LoVo (cell line): ENCODE measurements at places on chromosomes 7 and 10.

GRCh38 chr7:21514062-21514461 is 28.8 kb upstream of the DNAH11 start:
- no peak for DNase-seq

GRCh38 chr10:84179059-84179710 is 5.6 kb downstream of the GPR15LG start:
- no peak for DNase-seq

GRCh38 chr10:99325281-99325680 is 3.9 kb upstream of the CNNM1 start:
- DNase-seq = no peak

DNA sequence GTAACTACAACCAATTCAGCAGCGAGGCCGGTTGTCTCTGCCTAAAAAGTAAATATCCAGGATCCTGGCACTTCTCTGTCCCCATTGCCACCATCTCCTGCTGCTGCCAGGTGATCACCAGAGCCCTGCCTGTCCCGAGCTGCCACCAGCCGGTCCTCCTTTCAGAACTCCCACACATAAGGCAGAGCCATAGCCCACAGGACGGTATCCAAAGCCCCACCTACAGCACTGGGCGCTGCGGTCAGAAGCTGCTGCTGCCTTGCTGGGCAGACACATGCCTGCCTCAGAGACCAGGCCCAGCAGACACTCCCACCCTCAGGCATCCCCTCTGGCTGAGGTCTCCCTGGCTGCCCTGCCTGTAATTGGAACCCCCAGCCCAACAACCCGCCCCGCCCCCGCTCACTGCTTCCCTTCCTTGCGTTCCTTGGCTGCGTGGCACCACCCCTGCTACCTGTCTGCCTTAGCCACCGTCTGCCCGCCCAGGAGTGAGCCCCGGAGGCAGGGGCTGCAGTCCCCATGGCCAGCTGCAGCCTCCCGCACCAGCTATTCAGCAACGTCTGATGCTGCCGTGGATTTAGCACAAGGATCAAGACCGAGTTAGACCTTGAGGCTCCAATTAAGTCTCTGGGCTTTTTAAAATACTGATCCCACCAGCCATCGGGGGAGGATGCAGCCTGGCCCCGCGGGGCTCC is 100.7 kb downstream of the CYTH3 start:
- DNase-seq = no peak

DNA sequence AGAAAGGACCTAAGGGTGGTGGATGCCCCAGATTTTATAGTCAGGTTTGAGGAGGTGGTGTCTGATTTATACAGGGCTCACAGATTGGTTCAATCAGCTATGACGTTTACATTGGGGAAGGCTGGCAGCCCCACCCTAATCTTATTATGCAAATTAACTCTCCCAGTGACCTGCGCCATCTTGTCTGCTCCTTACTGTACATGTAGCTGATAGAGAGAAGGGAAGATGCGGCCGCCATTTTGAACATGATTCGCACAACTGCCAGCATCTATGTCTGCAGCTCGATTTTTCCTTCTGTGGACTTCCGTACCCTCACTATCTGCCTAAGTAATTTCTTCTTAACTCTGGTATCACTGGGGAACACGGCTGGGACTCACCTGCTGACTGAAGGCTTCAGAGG is 619.0 kb upstream of the DPP6 start:
- no peak for DNase-seq

DNA sequence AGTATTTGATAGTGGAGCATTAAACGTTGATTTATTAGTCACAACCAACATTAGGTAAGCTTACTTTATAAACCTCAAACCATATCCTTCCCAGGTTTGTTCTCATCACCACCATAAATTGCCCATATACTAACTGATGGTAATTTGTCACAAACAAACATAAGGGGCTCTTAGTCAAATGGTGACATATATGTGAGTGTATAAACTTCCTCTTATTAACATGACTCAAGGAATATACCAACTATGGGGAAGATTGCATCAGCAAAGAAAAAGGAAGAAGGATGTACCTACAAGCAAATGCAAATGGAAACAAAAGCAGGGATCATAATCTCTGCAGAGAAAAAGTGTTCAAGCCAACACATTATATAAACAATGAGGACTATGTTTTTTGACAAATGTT is 418.2 kb upstream of the AKR1E2 start:
- peak; percentile 41 for DNase-seq

- no peak for DNase-seq
Observed at GRCh38 chr10:45254892-45255291, 60.5 kb downstream of the OR13A1 start.

DNA sequence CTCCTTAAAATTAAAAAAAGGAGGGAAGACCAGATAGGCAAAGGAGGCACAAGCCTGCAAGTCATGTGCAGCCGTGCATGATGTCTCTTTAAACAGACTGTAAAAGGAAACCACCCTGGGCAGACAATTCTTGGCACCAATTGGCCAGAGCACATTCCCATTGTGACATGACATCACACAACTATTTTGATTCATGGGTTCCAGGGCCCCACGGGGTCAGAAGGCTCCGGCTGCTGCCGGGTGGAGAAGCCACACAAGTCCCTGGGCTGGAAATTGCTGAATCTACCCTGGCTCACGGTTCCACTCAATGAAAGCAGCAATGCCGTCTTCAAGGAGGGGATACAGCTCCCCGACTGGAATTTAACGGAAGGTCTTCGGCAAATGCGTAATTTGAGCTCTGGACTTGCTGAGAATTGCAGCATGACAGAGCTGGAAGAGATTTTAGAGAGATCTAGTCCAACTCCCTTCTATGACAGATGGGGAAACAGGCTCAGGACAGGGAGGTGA is 140.5 kb downstream of the PRKAG2 start:
- DNase-seq = peak; percentile 68

- DNase-seq = no peak
Observed at GRCh38 chr10:132290631-132291030, 17.1 kb downstream of the STK32C start.

DNA sequence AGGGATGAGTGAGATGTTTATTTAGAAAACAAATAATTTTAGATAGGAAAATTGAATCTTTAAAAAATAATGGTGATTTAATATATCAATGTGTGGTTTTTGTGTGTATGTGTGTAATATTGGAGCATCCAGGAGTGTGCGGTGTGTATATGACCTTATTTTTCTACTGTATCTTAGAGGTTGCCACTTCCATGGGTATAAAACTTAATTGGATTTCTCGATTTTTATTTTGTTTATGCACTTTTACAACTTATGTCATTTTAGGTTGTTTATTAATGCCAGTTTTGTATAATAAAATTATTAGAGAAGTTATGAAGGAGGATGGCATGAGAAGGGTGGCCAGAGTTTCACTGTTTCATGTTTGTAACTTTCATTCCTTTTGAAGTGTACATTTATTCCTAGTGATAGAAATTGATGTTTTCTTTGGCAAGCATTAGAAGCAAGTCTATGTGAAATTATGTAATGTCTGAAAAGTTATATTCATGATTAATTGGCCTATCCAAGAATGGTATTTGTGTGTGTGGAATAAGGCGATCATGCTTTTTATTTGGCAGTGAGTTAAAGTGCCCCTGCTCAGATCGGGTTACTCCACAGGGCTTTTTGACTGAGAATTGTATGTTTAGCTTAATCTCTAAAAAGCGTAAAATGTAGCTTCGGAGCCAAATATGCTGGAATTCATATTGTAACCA is 110.3 kb downstream of the KAT6B start:
- no peak for DNase-seq

DNA sequence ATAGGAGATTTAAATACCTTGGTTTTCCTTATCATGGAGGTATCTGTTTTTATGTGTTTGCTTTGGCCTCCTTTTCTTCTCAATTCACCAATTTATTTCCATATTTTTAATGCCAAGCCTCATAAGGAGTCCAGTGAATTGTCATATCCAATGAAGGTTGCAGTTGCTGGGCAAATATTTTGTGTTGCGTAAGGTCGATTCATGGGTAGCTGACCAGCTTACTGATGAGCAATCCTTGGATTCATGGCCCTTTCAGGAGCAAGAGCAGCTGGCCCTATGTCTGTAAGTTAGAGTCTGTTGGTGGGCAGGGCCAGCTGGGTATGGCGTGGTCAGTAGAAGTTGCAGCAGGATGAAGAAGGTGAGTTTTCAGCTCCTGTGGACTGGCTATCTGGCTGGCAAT is 182.9 kb downstream of the PFKFB3 start:
- no peak for DNase-seq

DNA sequence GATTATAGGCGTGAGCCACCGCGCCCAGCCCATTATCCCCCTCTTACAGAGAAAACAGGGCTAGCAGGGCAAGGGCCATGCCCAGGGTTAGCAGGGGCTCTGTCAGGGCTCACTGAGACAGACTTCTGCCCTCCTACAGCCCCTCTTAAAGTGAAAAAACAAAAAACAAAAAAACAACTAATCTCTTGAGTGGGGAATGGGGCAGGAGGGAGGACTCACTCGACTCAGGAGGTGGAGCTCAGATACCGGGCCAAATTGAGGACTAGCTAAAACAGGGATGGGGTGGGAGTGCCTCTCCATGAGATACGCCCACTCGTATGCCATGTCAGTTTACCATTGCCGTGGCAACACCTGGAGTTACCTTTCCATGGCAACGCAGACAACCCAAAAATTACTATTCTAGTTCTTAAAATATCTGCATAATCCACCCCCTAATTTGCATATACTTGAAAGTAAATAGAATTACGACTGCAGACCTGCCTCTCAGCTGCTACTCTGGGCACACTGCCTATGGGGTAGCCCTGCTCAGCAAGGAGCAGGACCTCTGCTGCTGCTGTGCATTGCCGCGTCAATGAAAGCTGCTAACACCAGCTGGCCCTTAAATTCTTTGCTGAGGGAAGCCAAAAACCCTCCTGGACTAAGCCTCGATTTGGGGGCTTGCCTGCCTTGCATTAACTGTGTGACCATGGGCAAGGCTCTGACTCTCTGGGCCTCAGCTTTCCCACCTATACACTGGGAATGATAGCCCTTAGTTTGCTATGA is 13.4 kb downstream of the SSC4D start:
- no peak for DNase-seq

DNA sequence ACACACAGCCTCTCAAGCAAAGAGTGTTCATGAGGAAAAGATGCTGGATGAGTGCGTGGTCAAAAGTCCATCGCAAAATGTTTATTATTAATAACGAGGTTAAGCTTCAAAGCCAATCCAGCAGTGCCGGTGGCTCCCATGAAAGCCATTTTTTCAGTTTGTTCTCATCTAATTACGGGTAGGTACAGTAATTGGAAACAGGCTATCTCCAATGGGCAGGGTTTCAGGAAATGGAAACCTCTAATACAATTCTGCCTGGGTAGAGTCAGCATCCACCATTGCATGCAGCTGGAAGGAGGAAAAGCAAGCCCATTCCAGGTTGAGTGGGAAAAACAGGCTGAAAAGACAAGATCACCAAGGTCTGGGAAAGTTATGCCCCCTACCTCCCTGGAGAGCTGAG is 57.4 kb downstream of the GPAM start:
- no peak for DNase-seq

GRCh38 chr7:80131675-80132435 is 2.8 kb upstream of the GNAI1 start:
- no peak for DNase-seq

- no peak for DNase-seq
Observed at GRCh38 chr10:43136995-43137716, 1.1 kb upstream of the CSGALNACT2 start.

DNA sequence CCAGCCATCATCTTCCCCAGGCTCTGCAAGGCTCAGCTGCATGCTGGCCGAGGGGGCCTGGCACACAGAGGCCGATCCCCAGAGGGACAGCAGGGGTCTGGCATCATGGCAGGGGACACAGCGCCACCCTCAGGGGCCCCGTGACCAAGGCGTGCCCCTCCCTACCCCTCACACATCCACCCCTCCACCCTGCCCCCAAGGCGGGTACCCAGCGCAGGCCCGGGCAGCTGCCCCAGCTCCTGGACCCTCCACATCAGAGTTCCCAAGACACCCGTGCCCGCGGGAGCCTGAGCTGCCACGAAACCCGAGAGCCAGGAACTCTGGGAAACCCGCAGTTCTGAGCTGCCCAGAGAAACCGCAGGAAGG is 46.5 kb upstream of the TNRC18 start:
- DNase-seq = no peak

DNA sequence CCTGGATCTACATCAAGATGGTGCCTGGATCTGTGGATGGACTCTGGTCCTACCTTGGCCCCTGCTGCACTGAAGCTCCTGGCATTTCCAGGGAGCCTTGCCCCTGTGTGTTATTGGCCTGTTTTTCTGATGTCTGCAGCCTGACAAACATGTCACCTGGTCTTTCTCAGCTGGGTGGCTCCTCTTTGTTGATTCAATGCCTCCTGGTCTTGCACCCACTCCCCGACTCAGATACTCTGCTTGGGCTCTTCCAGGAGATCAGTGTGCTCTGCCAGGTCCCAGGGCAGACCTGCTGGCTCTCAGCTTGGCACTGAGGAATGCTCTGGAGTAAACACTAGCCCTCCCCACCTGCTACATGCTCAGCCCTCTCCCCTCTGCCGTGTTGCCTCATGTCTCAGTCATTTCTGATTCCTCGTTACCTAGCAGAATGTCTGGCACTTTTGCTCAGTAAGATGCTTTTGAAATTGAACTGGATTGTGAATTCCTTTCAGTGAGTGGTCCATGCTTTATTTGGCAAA is 253.3 kb upstream of the BMPER start:
- no peak for DNase-seq

- no peak for DNase-seq
Observed at GRCh38 chr10:1041514-1041913, 7.4 kb downstream of the IDI1 start.

- no peak for DNase-seq
Observed at GRCh38 chr7:16776053-16776452, 22.5 kb downstream of the TSPAN13 start.

DNA sequence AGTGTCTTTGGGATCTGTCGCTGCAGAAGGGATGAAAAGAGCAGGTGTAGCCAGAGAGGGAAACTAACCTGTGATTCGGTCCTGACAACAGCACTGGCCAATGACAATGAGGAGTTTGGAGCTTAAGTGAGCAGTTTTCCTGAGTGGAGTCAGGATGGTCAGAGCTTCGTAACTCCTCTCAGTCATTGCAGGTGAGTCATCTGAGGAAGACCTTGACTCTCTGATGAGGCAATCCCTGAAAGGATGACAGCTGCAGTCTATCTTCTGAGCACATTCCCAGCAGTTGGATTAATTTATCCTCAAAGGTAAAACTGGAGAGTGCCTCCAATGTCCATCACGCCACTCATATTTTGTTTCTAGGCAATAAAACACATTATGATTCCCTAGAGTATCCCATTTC is 401.9 kb downstream of the POM121L12 start:
- no peak for DNase-seq

DNA sequence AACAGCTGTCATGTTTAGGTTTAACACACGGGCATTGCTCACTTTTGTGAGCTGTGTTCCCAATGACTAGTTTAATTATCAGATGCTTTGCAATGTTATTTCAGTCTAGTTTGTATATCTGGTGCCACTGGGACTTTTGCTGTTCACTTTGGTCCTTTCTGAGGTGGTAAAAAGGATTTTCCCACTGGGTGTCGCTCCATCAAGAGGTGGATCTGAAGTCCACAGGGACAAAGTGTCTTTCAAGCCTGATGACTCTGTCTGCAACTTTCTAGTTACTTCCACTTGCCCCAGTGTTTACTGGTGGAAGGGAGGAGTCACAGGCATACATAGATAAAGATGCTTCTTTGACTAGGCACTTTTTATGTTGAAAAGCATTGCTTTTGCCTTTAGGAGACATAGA is 242.2 kb downstream of the HGF start:
- peak; percentile 12 for DNase-seq

GRCh38 chr10:104293781-104294321 is 24.9 kb downstream of the GSTO2 start:
- no peak for DNase-seq
